DMS153 (cell line): ENCODE measurements at places on chromosomes 7 and 10.

DNA sequence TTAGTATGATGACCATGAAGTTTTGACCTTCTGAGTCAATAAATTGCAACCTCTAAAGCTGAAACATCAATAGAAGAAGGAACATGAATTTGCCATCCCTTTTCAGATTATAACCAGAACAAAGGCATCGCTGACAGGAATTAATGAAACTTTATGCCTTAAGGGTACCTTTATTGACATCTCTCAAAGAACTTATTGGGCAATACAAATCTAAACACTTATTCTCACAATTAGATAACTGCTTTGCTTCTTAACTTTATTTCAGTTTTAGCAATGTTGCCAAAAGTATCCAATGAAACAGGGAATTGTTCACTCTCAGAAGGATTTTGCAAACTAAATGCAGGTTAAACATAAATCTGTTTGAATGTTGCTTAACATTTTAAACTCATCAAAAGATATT is 116.0 kb downstream of the ELAPOR2 start:
- DNase-seq = no peak

- DNase-seq = no peak
These were observed 87.9 kb downstream of the VIPR2 start for GRCh38 chr7:159056737-159057136.

DNA sequence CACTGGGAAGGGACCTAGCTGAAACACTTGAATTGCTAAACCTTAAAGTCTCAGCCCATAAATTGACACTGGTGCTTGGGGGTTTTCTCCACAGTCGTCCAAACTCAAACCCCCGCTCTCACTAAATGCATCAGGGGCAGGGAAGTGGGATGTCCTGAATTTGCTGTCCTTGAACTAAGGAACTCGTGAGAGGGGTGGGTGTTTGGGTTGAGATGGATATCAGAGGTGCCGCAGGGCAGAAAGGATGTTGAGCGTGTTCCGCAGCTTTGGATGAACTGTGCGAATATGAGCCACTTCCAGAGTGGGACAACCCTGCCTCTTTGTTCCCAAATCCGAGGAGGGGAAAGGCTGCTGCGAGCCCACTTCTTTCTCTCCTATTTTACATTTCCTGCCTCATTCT is 90.3 kb upstream of the LYZL2 start:
- DNase-seq = no peak

DNA sequence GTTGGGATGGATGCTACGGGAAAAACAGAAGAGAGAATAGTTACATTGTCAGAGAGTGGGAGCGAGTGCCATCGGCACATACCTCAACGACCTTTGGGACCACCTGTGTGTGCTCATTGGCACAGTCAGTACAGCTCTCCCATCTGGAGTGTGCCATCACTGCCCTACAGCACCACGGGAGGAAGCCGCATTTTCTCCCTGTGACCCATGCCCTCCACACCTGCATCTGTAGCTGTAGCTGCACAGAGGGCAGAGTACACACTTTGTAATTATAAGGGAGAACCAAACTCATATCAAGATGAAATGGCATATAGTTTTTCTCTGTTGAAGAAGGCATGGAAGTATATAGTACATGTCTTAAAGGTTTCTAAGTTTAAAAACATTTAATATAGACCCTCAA is 207.4 kb downstream of the LHFPL3 start:
- DNase-seq = no peak

GRCh38 chr10:101346177-101346576 is 7.8 kb upstream of the BTRC start:
- DNase-seq = no peak

GRCh38 chr7:24255139-24255538 is 28.9 kb upstream of the NPY start:
- no peak for DNase-seq

- no peak for DNase-seq
These were observed 27.6 kb downstream of the ERLIN1 start for GRCh38 chr10:100158044-100158805.

GRCh38 chr10:28594406-28594805 is 61.5 kb downstream of the WAC start:
- no peak for DNase-seq

DNA sequence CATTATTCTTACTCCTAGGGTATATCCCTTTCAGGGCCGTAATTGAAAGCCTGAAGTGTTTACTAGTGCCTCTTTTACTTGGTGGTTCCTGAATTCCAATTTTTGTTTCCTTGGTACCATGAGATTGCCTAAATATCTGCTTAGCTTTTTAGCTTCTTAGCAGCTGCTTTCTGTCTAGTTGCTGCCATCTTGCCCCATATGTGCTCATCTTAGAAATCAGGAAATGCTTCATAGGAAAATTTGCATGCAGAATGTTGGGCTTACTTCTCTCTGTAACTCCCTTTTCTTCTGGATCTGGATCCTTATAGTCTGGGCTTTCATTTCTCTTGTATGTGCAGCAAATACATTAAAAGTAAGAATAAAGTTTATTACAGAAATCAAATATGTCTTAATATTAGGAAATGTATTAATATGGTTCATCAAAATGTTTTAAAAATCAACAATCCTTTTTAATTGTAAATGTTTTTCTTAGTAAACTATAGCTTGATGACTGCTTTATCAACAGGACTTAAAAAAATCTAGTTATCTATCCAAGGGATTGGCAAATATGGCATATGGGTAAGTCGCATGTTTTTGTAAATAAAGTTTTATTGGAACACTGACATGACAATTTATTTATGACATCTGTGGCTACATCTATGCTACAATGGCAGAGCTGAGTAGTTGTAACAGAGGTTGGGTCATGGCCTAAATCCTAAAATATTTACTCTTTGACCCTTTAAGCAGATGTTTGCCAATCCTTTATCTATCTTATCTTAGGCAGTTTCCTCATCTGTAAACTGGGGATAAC is 73.5 kb upstream of the CDK6 start:
- DNase-seq = no peak

DNA sequence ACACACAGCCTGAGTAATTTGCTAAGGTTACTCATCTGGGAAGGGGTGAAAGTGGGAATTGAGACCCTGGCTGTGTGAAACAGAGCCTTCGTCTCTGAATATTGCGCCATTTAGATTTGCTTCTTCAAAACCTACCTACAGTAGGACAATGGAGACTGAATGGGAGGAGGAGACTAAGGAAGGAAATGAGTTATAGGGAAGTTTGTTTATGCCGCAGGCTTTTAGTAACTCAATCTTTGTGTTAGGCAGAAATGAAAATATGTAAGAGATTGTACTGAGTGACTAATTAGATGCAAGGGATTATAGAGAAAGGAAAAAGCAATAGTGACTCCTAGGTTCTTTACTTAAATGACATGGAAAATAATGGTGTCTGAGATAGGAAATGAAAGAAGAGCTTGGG is 80.2 kb downstream of the KCND2 start:
- no peak for DNase-seq

DNA sequence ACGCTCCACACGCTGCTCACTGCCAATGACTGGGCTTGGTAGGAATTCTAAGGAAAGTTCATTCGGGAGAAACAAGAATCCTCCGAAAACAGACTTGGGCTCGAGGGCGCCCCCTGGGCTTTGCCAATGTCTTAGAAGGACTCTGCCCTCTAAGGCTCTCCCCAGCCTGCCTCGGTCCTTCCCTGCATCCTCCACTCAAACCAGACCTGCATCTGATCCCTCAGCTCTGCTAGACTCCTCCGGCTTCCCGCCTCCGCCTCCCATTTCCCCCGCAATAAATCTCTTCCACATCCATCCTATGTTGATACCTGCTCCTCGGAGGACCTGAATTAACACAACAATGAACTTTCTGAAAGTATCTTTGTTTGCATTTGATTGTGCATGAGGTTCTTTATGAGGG is 177.6 kb downstream of the PLPP4 start:
- no peak for DNase-seq

- no peak for DNase-seq
These were observed 3.1 kb upstream of the KNDC1 start for GRCh38 chr10:133156674-133157579.

DNA sequence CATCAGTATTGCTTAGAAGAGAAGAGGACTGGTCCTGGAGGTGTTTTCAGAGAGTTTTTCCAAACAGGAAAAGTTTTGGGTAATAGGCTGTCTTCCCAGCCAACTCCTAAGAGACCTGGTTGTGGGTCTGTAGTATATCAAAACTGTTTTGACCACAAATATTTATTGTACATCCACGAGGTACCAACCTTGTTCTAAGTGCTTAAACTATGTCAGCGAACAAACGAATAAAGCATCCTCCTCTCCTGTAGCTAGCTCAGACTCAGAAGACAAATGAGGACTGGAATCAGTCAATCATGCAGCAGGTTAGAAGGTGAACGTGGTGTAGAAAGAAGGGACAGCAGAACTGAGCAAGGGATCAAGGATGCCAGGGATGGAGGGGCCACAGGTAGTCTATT is 61.6 kb upstream of the MKI67 start:
- no peak for DNase-seq

GRCh38 chr10:14836208-14836607 is 1.6 kb downstream of the CDNF start:
- no peak for DNase-seq
